HEK293T (cell line): ENCODE measurements at places on chromosomes 5 and 9.

GRCh38 chr5:142806841-142807267 is 36.7 kb downstream of the ARHGAP26 start:
- no peak for DNase-seq

DNA sequence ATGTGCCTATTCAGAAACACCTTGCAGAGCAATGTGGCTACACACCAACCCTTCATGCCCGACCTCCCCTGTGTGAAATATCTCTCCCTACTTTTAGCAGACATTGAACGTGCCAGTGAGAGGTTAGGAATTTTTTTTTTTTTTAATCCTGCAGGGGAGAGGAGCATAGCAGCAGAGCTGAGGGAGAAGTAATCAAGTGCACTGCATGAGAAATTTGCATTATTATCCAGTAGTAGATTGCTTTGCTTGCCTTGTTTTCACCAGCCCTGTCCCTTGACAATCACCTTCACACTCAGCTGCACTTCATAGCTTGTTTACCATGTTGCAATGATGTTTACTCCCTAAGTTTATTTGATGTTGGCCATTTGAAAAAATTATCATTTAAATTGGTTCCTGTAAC is 489.6 kb upstream of the ZNF608 start:
- DNase-seq, result no peak

GRCh38 chr9:6644346-6645104 is 1.0 kb downstream of the GLDC start:
- no peak for DNase-seq

DNA sequence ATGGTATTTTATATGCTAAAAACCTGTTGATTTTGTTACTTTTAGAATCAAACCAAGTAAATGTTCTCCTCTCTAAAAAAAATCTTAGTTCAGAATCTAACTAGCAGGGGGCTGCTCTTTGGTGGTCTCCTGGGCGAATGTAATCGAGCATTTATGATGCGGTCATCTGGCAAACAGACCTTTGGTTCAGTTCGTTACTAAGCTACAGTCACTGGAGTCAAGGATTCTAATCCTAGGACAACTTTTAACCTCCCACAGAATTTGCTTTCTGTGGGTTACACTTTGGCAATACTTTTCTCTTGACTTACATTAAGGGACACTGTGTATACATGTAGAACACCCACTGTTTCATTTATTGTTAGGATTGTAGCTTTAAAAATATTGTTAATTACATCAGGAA is 26.3 kb upstream of the FREM1 start:
- no peak for DNase-seq

DNA sequence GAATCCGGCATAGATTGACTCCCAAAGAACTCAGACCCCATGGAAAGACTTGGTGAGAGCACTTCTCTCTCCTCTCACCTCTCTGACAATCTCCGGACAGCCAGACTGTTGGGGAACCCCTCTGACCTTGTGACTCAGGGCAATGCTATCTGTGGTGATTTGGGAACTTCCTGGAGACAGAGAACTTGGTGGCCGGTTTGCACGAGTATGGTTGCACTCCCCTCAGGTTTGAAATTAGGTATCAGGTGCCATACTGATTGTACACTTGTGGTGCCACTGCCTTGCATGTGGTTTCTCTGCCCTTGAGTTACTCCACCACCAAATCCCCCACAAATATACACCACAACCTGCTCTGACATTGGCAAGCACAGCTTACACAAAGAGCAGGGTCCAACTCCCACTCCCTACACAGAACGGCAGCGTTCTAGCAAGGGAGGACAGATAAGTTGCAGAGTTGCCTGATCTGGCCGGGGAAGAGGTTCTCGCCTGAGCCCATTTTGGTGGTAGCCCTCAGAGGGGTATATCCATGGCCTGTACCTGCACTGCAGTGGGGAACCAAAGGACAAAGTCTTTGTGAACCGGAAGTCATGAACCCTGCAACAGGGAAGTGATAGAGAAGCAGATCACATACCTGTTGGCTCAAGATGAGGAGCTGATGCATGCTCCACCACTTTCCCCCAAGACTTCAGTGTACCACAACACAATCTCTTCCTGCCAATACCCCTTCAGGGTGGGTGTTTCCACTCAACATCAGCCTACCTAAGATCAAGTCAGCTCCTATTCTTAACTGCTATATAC is 255.1 kb downstream of the MCTP1 start:
- no peak for DNase-seq

DNA sequence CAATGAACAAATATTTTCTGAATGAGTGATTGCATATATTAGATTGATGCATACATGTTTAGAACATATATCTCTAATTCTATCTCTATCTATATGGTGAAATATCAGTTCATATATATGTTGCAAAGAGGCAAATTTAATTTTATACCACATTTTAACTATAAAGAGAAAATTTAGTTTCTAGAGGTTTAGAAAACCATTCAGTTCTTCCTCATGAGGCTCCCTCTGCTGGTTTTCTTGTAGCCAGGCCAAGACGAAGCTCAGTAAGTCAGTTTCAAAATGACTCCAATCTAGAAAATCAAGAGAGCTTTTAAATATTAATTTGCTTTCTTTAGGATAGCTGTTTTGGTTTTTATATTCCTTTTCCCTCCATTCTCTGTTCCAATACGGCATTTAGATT is 312.1 kb downstream of the TMEM232 start:
- no peak for DNase-seq

GRCh38 chr5:29744618-29745017 is 1448.9 kb upstream of the CDH6 start:
- no peak for DNase-seq

DNA sequence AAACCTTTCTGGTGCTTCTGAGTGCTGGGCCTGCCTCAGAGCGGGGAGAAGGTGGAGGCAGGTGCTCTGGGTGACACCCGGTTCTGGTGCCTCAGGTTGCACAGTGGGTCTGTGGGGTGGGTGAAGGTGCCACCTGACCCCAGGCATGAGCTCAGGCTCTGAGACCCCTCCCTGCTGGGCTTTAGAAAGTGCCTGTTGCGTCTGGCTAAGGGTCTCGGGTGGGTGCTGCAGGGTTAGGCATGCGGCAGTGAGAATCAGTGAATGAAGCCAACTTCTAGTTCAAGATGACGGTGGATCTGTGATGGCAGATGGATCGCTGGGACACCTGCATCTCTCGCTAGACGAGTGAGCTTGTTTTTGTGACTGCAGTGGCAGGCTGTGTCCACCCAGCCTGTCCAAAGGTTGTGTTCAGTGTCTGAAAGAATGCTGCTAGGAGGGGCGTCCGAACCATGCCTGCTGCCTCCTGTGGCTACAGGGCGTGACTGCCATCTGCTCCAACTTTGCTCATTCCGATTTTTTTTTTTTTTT is 5.0 kb downstream of the SQSTM1 start:
- DNase-seq, result no peak

GRCh38 chr9:129826759-129827158 is 2.8 kb upstream of the TOR1A start:
- DNase-seq, result no peak

DNA sequence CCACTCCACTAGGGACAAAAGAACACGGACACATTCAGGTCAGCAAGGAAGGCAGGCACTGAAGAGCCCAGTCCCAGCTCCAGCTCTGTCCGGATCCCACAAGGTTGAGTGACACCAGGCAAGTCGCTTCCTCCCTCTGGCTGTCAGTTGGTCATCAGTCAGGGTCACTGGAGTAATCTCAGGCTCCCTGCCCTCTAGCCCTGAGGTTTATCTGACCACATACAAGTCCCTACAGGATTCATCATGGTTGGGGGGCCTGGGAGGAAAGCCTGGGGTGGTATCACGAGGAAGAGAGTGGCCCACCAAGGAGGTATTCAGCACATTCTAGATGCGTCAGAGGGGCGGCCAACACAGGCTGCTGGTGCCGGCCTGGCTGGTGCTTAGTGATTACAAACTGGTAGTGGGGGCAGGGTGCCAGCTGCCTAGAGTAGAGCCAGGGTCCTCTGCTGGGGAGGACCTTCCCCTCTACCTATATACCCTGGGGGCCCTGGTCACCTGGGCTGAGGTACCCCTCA is 81.5 kb downstream of the SHB start:
- DNase-seq, result no peak

DNA sequence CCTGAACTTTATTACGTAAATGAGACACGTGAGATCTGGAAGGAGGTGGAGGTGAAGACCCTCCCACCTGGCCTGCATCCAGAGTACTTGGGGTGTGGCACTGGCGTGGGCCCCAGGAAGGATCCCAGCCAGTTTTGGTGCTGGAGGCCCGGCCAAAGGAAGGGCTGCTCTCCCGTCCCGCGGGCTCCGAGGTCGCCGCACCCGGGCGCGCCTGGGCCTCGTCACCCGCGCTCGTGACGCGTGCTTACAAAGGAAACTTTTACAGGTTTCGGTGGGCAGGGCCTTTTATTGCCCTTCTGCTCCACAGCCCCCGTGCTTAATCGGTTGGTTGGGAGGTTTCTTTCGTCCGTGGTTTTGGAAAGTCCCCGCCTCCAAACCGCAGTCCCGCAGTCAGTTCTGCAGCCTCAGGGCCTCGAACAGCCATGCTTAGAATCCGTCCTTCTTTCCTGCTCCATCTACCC is 29.2 kb downstream of the CDKN2A start:
- no peak for DNase-seq

GRCh38 chr5:107576155-107576554 is 94.6 kb downstream of the EFNA5 start:
- no peak for DNase-seq

GRCh38 chr5:172452398-172453205 is 1.7 kb downstream of the SH3PXD2B start:
- no peak for DNase-seq

- peak; percentile 66 for DNase-seq
Observed at GRCh38 chr9:131530546-131530919, 530 bp downstream of the UCK1 start.

DNA sequence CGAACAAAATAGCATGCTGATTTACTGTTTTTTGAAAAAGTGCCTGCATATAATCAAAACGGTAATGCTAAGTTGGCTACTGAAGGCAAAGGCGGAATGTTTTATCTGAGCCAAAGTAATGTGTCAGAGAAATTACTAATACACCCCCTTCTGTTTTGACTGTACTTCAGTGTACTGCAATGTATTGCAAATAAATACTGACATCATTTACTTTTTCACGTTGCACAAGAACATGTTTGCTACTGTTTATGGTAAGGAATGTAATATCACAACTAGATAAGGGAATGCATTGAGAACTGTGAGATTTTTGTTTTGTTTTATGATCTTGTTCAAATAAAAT is 813 bp upstream of the AGTPBP1 start:
- no peak for DNase-seq

DNA sequence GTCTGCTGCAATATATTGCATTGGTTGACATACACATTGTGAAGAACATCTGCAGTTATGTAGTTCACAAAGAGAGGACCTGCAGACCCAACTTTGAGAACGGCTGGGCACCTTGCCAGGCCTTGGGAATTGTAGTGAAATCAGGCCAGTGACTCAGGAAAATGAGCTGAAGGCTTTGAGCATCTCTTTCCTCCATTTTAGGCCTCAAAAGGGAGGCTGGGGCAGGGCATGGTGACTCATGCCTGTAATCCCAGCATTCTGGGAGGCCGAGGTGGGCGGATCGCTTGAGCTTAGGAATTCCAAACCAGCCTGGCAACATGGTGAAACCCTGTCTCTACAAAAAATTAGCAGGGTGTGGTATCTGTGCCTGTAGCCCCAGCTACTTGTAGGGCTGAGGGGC is 1.4 kb upstream of the IPPK start:
- no peak for DNase-seq

DNA sequence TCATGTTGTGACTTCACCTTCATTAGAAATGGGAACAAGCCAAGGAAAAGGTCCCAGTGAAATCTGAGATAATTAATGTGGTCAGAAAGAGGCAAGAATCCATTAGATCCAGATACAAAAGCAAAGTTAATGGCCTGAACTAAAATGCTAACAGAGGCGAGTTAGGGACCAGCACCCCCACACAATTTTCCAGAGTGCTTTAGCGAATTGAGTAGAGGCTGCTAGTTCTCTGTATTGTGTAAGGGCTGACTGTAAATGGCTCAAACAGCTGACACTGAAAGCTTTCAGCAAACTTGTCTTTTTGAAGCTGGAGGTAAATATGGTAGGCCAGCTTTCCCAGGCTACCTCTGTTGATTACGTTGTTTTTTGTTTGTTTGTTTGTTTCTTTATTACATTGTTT is 75.5 kb downstream of the CSNK1A1 start:
- no peak for DNase-seq

DNA sequence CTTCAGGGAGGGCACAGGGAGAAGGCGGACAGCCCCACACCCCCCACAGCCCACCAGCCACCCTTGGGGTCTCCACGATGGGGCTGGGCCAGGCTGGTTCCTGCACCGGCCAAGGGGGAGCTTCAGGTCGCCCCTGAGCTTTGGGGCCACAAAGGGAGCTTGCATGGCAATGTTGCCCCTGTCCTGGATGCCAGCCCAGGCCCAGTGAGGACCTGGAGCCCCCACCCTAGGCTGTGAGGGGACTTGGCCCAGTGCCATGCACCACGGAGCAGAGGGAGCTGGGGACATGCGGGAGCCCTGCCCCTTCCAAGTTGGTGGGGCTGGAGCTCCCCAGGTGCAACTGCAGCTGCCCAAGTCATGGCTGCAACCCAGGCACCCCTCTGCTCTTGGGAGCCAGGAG is 18.4 kb downstream of the TMEM38B start:
- DNase-seq, result no peak

DNA sequence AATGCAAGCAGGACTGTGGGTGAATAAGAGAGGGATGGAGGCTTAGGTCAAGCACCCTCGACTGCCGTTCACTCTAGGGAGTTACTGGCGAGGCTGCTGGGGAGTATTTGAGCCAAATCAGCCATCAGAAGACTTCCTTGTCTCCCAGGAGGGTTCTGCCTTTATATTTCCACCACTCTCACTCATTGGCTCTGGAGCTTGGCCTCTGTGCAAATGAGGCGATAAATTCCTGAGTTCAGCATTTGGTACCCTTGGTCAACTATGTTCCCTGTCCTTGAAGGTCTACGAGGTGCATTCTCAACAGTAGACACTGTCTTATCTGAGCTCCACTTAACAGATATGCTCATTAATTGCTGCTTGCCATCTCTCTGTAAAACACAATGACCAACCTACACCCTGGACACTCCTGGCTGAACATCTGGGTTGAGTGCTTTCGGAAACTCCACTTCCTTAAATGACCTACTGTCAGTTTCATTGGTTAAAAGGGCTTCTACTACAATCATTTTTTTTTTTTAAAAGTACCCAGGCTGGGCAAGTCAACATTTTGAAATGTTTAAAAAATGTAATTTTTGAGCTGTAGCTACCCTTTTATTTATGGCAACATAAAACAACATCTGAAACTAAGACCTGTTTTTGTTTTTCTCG is 153.2 kb downstream of the NTRK2 start:
- no peak for DNase-seq

- no peak for DNase-seq
Observed at GRCh38 chr5:174090129-174090528, 44.6 kb downstream of the NSG2 start.
